Activated T-cell treated with anti-CD3 and anti-CD28 coated beads, Interleukin-2, amount 50 U/mL, for 72 hours (primary cell): ENCODE measurements at places on chromosomes 11 and 22.

- no peak for DNase-seq
These were observed 42.0 kb downstream of the SERPINH1 start for GRCh38 chr11:75603791-75604736.

DNA sequence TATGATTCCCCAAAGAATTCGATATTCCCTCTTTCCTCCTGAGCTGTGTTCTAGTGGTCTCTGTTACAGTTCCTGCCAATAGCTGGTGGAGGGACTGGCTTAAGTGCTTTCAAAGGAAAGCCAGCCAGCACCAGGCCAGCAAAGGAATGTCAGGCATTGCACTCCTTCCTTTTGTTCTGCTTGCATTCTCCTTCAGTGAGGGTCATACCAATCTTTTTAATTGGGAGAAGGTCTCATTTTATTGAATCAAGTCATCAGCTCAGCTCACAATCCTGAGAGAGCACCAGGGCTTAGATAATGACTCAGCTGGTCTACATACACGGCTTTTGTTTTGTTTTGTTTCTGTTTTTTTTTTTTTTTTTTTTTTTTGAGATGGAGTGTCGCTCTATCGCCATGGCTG is 222.9 kb downstream of the NAV2 start:
- DNase-seq: no peak

- no peak for DNase-seq
These were observed 51.1 kb downstream of the MUC6 start for GRCh38 chr11:985406-985805.

GRCh38 chr22:37331856-37332536 is 49.7 kb downstream of the CYTH4 start:
- DNase-seq: no peak

DNA sequence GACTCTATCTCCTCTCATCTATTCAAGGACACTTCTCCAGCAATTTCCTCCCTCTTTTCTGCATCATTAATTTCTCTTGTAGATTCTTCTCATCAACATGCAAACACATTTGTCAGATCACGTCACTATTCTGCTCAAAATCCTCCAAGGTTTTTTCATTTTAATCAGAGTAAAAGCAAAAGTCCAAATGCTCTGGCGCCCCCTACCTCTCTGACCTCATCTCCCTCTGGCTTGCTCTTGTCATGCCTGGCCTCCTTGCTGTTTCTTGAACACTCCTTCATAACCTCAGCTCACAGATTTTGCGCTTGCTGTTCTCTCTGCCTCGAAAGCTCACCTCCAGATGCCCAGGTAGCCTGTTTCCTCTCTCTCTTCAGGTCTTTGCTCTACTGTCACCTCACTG is 22.4 kb downstream of the RTCB start:
- peak; percentile 24 for DNase-seq

- peak; percentile 68 for DNase-seq
These were observed 31.0 kb downstream of the MCM5 start for GRCh38 chr22:35430897-35431322.

- no peak for DNase-seq
These were observed 35.4 kb downstream of the MOB2 start for GRCh38 chr11:1450949-1451710.

DNA sequence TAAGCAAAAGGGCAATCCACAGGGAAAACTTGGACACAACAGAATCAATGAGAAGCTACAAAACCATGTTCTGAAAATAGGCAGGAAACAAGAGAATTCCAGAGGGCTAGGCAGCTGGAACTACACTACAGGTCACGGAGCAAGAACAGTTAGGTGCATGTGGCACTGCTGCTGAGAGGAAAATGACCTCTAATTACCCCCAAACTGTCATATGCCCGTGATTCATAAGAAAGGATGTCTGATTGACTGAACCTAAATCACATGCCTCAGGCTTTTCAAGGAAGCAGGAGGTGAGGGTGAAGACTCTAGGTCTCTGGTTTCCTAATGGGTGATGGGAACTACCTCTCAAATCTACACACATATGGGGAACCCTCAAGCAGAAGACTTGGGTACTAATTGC is 17.9 kb upstream of the RRAS2 start:
- DNase-seq: no peak

DNA sequence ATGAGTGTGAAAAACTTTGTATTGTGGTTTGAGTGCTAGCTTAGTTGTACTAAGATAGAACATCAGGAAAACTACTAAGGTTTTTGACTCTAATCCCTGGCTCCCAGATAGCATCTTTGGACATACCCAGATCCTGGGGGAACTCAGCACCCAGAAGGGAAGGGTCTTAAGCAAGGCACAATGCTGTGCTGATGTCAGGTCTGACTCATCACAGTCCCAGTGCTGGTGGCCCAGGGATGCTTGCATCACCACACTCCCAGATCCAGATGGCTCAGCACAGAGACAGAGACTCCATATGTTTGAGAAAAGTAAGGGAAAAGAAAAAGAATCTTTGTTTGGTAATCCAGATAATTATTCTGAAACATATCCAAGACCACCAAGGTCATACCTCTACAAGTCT is 18.3 kb upstream of the OR56A3 start:
- no peak for DNase-seq

DNA sequence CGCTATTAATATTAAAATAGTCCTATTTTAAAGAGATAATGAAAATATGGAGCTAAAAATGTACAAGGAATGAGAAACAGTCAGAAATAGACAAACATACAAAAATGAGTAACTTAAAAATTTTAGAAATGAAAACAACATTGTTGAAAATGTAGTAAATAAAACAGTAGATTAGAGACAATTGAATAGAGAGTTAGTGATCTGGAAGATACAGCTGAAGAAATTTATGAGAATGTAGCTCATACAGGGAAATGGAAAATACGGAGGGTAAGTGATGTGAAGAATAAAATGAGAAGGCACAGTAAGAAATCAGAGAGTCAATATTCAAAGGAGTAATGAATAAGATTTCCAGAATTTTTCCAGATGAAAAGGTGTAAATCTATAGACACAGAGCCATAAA is 424.8 kb downstream of the SOX6 start:
- DNase-seq: no peak

DNA sequence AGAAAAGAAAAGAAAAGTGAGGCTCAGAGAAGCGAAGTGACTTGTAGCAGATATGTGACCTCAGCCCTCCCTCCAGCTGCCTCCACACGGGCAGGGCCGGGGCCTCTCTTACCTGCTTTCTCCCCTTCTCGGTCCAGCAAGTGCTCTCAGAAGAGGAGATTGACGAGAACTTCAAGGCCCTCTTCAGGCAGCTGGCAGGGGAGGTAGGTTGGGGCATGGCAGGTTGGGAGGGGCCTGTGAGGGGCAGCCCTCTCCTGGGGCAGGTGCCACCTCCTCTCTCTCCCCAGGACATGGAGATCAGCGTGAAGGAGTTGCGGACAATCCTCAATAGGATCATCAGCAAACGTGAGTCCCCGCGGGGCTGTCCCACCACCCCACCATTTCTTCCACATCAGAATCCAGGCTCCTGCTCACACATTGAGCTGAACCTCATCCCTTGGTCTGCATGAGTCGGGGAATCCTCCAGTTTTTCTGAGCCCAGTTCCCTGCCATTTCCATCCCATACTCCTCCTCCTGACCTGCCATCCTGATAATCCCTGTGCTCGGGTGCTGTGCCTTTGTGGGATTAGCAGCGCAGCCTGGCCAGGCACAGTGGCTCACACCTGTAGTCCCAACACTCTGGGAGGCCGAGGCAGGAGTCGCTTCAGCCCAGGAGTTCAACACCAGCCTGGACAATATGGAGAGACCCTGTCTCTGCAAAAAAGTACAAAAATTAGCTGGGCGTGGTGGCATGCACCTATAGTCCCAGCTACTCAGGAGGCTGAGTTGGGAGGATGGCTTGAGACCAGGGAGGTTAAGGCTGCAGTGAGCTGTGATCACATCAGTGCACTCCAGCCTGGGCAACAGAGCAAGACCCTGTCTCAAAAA is 26.4 kb downstream of the CAPN1 start:
- no peak for DNase-seq

DNA sequence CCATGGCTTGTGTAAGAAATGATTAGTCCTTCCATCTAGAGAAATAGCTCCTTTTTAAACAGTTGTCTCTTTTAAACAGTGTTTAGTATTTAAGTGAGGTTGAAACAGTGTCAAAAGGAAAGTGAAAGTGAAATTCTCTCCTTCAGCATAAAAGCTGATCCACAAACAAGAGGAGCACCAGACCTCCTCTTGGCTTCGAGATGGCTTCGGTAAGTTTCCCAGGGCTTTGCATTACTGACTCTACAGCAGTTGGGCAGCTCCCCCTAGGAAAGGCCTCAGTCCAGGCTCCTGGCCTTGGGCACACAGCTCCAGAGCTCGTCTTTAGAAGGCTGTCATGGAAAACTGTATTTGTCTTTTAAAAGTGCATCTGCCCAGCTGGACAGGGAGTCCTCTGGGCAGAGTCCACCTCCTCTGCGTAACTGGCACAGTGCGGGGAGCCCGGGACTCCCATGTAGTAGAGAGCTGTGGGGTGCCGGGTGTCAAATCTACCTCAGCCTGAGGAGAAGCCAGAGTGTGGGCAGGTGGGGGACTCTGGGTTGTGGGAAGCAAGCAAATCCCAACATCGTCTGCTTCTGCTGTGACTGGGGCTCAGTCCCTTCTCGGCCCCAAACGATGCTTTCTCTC is at the start of gene PLAAT4:
TSS of gene PLAAT4 (plus strand) at position 140 of the 624 bp plus-strand sequence. CDS start at position 201, 61 bp downstream.
- DNase-seq: peak; percentile 35
